ENCODE measurements at places on chromosomes 5 and 9. TPM values are rescaled to one million over a fixed set of nuclear protein-coding genes. Genes with fewer than 3 reads are reported as not detected.

Gene PCDHB11
- total RNA-seq = not detected

DNA sequence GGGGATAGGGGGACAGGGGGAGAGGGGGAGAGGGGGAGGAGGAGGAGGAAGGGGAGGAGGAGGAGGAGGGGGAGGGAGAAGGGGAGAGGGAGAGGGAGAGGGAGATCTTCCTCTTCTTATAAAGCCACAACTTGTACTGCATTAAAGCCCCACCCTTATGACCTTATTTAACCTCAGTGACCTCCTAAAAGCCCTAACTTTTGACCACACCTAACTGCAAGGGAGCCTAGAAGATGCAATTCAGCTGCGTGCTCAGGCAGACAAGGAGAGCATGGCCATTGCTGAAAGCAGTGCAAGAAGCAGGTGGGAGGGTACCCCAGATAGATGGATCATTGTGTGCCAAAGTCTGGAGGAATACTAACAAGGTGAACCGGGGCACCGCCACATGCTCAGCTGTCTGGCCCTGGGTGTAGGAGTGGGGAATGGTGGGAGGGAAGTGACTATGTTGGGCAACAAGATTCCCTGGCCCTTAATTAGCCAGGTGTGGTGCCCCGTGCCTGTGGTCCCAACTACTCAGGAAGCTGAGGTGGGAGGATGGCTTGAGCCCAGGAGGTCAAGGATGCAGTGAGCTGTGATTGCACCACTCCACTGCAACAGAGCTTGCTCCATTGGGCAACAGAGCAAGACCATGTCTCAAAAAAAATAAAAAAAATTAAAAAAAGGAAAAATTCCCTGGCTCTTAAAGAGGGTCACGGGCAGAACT, 125.4 kb upstream of the BOD1 start:
- no peaks in the 10 kb centered on the region for H3K36me3 ChIP-seq
- H3K27me3 ChIP-seq = no peaks in the 10 kb centered on the region
- no peak for DNase-seq
- H3K27ac ChIP-seq = no peak overlapping the region
- H3K4me3 ChIP-seq = no peak overlapping the region

DNA sequence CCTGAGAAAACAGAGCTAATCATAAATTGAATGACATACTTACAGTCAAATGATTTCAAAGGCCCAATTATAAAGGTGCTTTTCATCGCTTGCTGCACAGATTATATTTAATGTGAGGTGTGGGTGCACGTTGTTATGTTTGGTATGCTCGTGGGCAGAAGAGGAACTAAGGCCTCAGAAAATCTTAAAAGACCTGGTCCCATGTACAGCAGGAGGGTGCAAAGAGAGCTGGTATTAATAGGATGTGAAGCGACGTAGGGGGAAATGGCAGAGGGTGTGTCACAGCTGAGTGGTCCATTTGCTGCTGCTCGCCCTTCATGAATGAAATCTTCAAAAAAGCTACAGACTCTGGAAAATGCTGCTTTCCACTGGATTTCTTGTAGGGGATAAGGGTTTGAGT, 40.5 kb upstream of the IFNK start:
- no peaks in the 10 kb centered on the region for H3K27me3 ChIP-seq
- no peak for DNase-seq
- peaks cover 17% of the 10 kb centered on the region for H3K4me1 ChIP-seq
- H3K36me3 ChIP-seq = no peaks in the 10 kb centered on the region
- H3K27ac ChIP-seq = no peak overlapping the region

- no peaks in the 10 kb centered on the region for H3K27me3 ChIP-seq
- H3K4me3 ChIP-seq = no peak overlapping the region
- no peaks in the 10 kb centered on the region for H3K4me1 ChIP-seq
- H3K36me3 ChIP-seq = no peaks in the 10 kb centered on the region
Observed at GRCh38 chr9:101925498-101925897, 187.1 kb upstream of the GRIN3A start.

GRCh38 chr5:84863020-84863419, 478.3 kb upstream of the EDIL3 start:
- no peak for DNase-seq
- H3K36me3 ChIP-seq = no peaks in the 10 kb centered on the region
- H3K27me3 ChIP-seq = no peaks in the 10 kb centered on the region
- no peak overlapping the region for H3K4me3 ChIP-seq

GRCh38 chr9:133712221-133713100, 25.7 kb downstream of the SARDH start:
- no peak overlapping the region for H3K27ac ChIP-seq
- peaks cover 2% of the 10 kb centered on the region for H3K27me3 ChIP-seq
- H3K36me3 ChIP-seq = no peaks in the 10 kb centered on the region
- no peak for DNase-seq
- no peak overlapping the region for H3K4me3 ChIP-seq

GRCh38 chr5:68053202-68053601, 162.4 kb upstream of the PIK3R1 start:
- H3K36me3 ChIP-seq = no peaks in the 10 kb centered on the region
- H3K27ac ChIP-seq = no peak overlapping the region
- H3K27me3 ChIP-seq = no peaks in the 10 kb centered on the region
- no peak overlapping the region for H3K4me3 ChIP-seq
- DNase-seq = no peak

- peaks cover 2% of the 10 kb centered on the region for H3K27me3 ChIP-seq
- DNase-seq = peak; percentile 70
- peaks cover 6% of the 10 kb centered on the region for H3K4me1 ChIP-seq
- no peaks in the 10 kb centered on the region for H3K36me3 ChIP-seq
- H3K27ac ChIP-seq = no peak overlapping the region
Observed at GRCh38 chr5:151719228-151720000, 32.7 kb upstream of the SPARC start.

Gene TERT
- total RNA-seq = 10.1 TPM

- DNase-seq = no peak
- H3K27ac ChIP-seq = no peak overlapping the region
- no peaks in the 10 kb centered on the region for H3K4me1 ChIP-seq
Observed at GRCh38 chr5:37519304-37519703, 140.2 kb downstream of the WDR70 start.

Gene PDCD1LG2
- 1.5 TPM for total RNA-seq

- no peak overlapping the region for H3K4me3 ChIP-seq
- no peaks in the 10 kb centered on the region for H3K27me3 ChIP-seq
- no peak overlapping the region for H3K27ac ChIP-seq
- DNase-seq = no peak
- H3K36me3 ChIP-seq = no peaks in the 10 kb centered on the region
- no peaks in the 10 kb centered on the region for H3K4me1 ChIP-seq
Observed at GRCh38 chr9:118554987-118555386, 814.2 kb downstream of the BRINP1 start.

DNA sequence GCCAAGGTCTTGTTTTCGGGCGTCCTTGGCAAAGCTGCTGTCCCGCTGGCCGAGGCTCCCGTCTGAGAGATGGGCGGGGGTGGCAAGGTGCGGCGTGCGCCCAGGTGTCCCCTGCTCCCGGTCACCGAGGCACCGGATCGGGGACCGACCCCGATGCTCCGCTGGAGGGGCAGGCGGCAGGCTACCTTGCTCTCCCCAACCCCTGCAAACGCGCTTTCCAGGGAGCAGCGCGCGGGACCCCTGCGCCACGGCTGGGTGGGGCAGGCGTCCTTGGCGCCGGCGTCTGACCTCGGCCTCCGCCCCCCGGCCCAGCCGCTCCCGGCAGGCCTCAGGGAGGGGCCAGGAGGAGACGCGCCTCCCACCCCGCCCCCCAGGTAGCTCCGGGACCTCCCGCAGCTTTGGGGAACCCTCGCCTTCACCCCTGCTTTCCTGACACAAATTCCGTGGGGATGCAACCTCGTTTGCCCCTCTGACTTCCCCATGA, 551 bp downstream of the N4BP3 start:
- H3K36me3 ChIP-seq = peaks cover 2% of the 10 kb centered on the region
- H3K4me1 ChIP-seq = peaks cover 33% of the 10 kb centered on the region
- DNase-seq = peak; percentile 71
- peak overlapping the region; percentile 93 for H3K4me3 ChIP-seq
- peak overlapping the region; percentile 68 for H3K27ac ChIP-seq

DNA sequence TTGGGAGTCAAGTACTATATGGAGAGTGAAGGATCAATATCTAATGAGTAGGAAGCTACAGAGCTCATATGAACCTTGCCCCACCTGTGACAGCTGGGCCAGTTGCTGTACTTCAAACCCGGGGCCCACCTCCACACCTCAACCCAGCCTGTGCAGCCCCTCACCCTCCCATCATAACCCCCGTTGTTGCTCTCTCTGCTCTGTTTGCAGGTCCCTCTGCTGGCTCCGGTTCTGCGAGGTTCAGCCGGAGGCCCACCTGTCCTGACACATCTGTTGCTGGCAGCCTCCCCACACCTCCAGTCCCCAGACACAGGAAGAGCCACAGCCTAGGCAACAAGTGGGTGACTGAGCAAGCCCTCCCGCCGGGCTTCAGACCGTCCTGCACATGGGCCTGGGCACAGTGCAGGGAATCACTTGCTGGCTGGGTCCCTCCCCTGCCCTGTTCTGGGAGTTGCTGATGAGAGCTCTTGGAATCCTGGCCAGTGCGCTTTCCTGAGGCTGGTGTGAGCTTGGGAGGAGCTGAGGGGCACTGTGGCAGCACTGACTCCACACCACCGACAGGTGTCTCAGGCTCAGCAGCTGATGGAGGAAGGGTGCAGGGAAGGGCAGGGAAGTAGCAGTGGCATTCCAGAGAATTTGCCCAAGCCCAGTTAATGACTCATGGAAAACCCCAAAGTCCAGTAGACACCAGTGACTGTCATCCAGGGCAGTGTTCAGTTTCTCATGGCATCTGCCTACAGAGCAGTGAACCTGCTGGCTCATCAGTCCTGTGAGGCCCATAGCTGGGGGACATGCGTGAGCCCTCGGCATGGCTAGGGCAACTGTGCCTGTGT, 69.5 kb upstream of the GARNL3 start:
- peaks cover 10% of the 10 kb centered on the region for H3K27me3 ChIP-seq
- no peak overlapping the region for H3K4me3 ChIP-seq
- no peaks in the 10 kb centered on the region for H3K36me3 ChIP-seq
- peaks cover 4% of the 10 kb centered on the region for H3K4me1 ChIP-seq
- no peak for DNase-seq
- H3K27ac ChIP-seq = no peak overlapping the region

GRCh38 chr9:1071730-1072129, 21.6 kb downstream of the DMRT2 start:
- H3K27ac ChIP-seq = no peak overlapping the region
- no peak overlapping the region for H3K4me3 ChIP-seq
- H3K36me3 ChIP-seq = no peaks in the 10 kb centered on the region
- no peak for DNase-seq

Gene MCC
- total RNA-seq = 1.0 TPM

- no peak overlapping the region for H3K4me3 ChIP-seq
- H3K27me3 ChIP-seq = peaks cover 5% of the 10 kb centered on the region
- H3K4me1 ChIP-seq = peaks cover 5% of the 10 kb centered on the region
- H3K27ac ChIP-seq = no peak overlapping the region
Observed at GRCh38 chr5:148965511-148966265, 97.2 kb downstream of the SH3TC2 start.

Gene REEP2
- total RNA-seq = 3.5 TPM

Gene ZBTB43
- total RNA-seq = 10.6 TPM

DNA sequence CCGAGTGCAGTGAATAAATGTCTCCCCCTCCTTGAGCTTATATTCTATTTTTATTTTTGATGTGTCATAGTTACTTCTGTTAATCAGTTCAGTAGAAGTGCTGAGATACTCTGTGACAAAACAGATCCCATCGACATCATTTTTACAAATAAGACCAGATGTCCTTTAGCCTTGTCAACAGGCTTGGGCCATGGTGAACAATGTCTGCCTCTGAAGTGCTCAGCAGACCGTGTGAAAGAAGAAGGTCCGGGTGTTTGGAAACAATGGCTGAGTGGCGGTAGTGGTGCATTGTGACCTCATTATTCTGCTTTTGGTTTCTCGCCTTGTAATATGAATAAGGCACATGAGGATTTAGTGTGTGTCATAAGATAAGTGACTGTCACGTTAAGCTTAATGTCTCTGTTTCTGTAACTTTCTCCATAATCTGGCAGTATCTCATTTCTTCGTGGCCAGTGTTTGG, 71.2 kb downstream of the SYK start:
- H3K4me3 ChIP-seq = no peak overlapping the region
- DNase-seq = no peak
- no peak overlapping the region for H3K27ac ChIP-seq
- H3K4me1 ChIP-seq = no peaks in the 10 kb centered on the region

DNA sequence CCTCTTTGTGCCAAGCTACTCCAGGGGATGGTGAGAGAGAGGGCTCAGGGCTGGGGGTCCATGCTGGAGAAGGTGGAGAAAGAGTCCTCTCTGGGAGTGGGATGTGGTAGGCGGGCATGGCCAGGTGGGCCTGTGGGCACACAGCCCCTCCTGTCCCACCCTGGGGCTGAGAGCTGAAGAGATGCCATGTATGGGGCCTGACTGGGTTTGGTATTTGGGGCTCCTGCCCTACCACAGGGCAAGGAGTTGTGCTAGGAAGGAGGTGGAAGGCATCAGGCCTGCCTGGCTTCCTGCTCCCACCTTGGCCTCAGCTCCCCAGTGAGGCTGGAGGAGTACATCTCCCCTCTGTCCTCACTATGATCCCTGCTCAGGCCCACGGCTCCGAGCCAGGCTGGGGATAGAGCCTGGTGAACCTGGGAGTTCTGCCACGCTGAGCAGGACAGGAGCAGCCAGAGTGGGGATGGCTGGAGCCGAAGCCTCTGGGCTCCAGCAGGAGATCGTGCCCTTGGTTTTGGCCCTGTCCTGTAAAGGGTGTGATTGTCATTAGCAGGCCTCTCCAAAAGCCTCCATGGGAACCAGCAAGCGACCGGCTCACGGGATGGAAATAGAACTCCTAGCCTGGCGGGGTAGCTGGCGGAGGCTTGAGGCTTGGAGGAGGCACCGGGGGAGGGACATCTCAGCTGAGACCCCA, 75.5 kb downstream of the CACNA1B start:
- no peak for DNase-seq
- H3K27me3 ChIP-seq = no peaks in the 10 kb centered on the region
- H3K4me3 ChIP-seq = no peak overlapping the region
- H3K4me1 ChIP-seq = no peaks in the 10 kb centered on the region

GRCh38 chr5:14147210-14147609, 4.1 kb downstream of the TRIO start:
- H3K27ac ChIP-seq = no peak overlapping the region
- H3K4me3 ChIP-seq = no peak overlapping the region
- H3K36me3 ChIP-seq = peaks cover 2% of the 10 kb centered on the region

DNA sequence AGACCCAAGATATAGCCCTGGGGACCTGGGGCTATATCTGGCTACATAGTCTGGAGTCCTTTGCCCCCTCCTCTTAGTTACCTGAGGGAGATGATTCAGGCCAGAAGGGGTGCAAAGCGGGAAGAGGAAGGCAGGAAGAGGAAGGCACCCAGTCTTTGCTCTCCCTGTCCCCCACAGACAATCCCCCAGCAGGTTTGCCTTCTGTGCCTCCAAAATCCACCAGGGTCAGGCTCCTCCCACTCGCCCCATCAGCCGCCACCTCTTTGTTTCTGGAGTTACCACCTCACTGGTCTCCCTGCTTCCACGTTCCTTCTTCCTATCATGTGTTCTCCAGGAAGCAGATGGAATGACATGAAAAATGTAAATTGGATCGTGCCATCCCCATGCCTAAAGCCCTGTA, 31.2 kb upstream of the FABP6 start:
- H3K36me3 ChIP-seq = no peaks in the 10 kb centered on the region
- H3K4me3 ChIP-seq = no peak overlapping the region
- H3K4me1 ChIP-seq = peaks cover 4% of the 10 kb centered on the region

Measured in activated CD4-positive, alpha-beta T cell treated with anti-CD3 and anti-CD28 coated beads, Interleukin-2, amount 10 ng/mL, durations not matched to agents 24 days and 14 days (primary cell).